ENCODE measurements at places on chromosomes 2 and 18.
A peak's percentile ranks its signal among the peaks of the same experiment; 100 is the strongest.

DNA sequence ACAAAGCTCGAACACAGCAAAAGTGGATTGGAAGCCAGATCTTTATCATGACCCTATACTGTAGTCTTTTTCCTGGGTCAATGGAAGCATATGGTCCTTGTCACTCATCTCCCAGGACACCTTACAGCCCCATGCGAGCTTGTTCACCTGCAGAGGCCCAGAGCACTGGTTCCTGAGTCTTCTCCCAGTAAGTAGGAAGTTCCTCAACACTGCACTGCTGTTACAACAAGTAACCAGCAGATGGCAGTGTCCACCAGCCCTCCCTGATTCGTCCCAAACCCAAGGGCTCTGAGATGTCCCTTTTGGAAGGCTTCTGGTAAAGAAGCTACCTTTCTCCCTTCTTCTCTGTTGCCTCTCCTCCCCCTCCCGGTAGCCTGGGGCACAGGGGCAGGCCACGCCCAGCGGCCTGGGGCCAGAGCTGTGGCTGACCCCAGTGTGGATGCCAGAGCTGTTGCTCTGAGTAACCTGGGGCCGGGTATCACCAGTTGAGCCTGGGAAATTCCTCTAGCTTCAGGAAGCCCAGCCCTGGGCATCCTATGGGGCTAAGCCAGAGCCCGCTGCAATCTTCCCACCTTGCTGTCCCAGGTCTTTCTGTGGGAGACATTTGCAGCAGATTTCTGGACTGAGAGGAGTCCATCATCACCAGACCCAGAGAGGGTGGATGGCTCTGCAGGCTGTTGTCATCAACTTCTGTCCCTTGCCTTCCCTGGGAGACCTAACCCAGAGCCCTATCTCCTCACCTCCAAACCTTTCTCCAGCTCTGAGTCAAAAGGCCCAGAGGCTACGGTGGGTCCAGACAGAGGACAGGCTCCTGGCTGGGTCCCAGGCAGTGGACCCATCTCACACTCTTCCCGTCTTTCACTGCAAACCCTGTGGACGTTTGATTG, 5.3 kb upstream of the GDF7 start:
- peak; percentile 61 for DNase-seq

- DNase-seq = no peak
These were observed 1.5 kb upstream of the OSGEPL1 start for GRCh38 chr2:189763908-189764661.

- DNase-seq = no peak
These were observed 562 bp downstream of the TWSG1 start for GRCh38 chr18:9334973-9335696.

GRCh38 chr2:154696369-154696768, 2.1 kb upstream of the KCNJ3 start:
- no peak for DNase-seq

DNA sequence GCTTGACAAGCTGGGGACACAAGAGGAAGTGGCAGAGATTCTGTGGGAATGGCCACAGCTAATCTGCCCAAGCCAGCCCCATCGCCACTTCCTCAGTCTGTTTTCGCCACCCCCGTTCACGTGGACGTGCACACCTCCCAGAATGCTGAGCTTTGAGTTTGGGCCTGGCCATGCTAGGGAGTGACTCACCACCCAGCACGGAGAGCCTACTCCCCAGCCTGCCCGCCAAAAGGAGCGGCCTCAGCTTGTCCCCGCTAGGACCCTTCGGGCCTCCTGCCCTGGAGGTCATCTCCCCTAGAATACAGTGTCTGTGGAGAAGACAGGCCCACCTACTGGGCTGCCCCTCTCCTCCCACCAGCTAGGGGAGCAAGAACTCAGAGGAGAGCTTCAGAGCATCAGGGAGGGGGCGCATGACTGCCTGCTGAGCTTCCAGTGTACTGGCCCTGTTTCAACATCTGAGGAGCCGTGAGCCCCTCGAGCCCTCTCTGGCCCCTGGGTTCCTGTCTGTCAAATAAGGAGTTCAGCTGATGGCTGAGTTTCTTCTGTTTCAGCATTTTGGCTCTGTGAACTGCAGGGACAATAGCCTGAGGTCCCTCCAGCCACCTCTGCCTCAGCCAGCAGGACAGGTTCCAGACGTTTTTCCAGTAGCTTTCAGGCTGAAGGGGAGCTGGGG, 5.1 kb downstream of the SLC35F6 start:
- DNase-seq = peak; percentile 50

DNA sequence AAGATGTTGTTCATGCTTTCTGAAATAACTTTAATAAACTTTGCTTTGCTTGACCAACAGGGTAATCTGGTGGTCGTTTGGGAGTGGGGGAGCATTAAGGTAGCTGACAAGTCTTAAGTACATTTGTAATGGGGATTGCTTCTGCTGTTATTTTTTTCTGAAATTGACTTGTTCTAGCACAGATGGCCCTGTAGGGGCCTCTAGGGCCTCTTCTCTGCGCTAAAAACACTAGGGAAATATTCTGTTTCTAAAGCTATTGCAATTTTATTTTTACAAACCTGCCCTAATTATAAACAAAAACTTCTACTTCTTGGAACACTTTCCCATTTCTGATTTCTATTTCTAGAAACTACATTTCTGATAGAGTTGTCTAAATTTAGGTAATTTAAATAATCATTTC, 191.3 kb upstream of the KCNJ3 start:
- no peak for DNase-seq

- no peak for DNase-seq
These were observed 78.6 kb downstream of the EFEMP1 start for GRCh38 chr2:55844986-55845385.

GRCh38 chr2:79103214-79103613, 15.4 kb upstream of the REG1B start:
- no peak for DNase-seq

DNA sequence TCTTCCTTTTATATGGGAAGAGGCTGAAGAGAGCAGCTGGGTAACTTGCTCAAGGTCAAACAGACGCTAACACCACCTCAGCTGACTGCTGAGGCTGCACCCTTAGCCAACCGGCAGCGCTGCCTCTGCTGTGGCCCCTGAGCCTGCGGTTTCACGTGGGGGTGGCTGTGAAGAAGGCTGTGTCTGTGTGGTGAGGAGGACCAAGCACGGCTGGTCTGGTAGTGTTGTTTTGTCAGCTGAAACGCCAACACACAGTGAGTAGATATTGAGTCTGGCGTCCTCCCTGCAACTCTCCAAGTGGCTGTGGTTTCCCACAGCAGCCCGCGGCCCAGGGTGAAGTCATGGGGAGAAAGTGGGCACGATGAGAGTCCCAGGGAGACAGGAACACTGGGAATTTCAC, 69.6 kb downstream of the THNSL2 start:
- no peak for DNase-seq

- no peak for DNase-seq
These were observed 89.1 kb upstream of the GCFC2 start for GRCh38 chr2:75799859-75800258.

- no peak for DNase-seq
These were observed 30.3 kb downstream of the C2orf42 start for GRCh38 chr2:70160545-70160944.

DNA sequence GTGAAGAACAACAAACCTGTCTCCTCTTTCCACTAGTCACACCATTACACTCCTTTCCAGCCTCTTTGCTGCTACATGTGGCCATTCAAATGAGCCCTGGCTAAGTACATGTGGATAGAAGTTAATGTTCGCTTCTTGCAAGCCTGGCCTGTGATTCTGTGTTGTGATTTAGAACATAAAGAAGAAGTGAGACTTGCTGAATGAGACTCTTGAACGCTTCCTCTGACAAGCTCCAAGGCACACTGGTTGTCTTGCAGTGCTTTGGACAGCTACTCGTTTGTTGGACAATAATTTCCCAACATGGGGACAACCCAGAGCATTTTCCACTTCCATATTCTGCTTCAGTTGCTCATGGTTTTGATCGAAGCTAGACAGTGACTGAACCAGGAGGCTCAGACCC, 57.3 kb downstream of the CCDC74A start:
- DNase-seq = no peak

GRCh38 chr2:96356889-96357288, 21.3 kb downstream of the NCAPH start:
- DNase-seq = no peak

- DNase-seq = no peak
These were observed 44.7 kb upstream of the INHBB start for GRCh38 chr2:120301284-120301683.

GRCh38 chr2:28424799-28425463, 32.3 kb downstream of the FOSL2 start:
- no peak for DNase-seq

DNA sequence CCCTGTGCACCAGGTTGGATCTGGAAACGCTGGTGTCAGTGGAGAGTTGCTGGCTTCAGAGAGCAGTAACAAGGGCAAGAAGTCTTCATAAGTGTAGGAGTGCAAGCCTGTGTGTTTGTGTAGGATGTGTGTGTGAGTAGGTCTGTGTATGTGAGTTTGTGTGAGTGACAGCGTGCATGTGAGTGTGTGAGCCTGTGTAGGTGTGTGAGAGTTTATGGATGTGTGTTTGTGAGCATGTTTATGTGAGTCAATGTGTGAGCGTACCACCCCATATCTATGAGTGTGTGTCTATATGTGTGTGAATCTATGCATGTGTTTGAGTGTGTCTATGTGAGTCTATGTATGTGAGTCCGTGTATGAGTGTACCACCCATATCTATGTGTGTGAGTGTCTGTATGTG, 86.5 kb upstream of the ATG16L1 start:
- DNase-seq = no peak

DNA sequence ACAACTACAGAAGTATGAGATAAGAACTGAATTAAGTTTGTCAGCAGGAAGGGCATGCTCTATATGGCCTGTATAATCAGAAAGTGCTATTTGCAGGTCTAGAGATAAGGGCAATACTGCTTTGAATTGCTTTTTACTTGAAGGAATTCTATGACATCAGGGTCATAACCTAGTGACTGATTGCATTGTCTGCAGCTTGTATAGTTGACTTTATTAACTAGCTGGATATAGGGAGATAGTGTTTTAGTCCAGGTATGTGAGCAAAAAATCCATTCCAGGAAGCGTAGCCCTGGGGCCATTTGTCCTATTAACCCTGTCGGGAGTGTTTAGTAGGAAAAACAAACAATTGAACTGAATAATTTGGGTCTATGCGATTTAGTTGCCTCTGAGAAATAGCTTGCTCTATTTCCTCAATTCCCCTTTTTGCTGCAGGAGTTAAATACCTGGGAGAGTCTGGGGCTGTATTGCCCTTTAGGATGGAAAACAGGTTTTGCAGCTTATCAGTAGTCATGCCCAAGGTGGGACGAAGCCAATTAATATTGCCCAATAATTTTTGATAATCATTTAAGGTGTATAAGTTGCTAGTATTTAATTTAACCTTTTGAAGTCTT, 30.0 kb downstream of the HTR2B start:
- no peak for DNase-seq

- DNase-seq = no peak
These were observed 261.9 kb upstream of the EPHA4 start for GRCh38 chr2:221833966-221834365.

GRCh38 chr2:192119536-192119935, 75.2 kb downstream of the TMEFF2 start:
- no peak for DNase-seq

GRCh38 chr18:14970027-14970426, 222.1 kb downstream of the ANKRD30B start:
- DNase-seq = no peak

DNA sequence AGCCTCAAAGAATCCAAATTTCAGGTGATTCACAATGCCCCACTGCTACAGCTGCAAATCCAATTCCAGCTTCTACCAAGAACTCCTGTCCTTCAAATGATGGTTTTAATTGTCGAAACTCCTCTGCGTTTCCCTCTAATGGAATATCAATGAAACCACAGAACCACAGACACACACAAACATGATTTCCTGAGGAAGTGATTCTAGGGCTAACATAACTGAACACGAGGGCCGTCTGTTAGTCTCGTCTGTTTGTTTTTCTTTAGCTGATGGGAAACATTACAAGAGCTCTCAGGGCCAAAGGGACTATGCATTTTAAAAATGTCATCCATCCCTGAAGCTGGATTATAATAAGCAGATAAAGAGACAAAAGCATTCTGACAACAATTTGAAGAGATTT, 59.4 kb downstream of the RNF152 start:
- no peak for DNase-seq

- no peak for DNase-seq
These were observed 33.0 kb upstream of the CCDC150 start for GRCh38 chr2:196606516-196606915.

DNA sequence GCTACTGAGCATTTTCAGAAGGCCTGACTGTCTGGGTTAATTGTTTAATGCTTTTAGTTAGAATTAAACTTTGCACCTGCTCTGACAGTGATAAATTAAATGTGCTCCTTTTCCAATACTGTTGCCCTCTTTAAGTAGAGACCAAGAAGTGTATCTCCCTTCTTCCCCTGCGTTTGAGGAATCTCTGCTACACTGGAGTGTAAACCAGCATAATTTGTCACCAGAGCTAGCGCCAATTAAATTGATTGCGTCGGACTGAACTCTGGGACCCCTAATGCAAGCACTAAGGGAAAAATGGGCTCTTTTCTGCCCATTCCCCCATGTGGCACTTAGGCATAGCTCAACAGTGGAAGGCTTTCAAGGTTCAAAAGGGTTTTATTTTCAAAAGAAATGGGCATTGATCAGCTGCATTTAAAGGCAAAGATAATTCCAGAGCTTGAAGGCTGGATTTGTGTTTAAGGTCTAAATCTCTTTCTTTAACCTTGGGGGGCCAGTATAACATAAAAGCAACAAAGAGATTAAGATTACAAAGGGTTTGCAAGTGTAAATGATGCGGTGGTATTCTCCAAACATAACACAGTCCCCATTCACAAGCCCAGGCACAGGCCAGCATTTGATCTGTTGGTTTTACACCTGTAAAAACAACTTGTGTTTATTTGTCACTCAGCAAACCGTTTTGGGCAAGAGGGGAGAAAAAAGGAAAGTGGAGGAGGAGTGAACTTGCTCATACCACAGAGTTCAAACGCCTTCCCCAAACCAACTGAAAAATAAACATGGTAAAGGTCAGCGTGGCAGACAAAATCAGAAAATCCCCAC, 427.6 kb downstream of the BCL11A start:
- DNase-seq = no peak

DNA sequence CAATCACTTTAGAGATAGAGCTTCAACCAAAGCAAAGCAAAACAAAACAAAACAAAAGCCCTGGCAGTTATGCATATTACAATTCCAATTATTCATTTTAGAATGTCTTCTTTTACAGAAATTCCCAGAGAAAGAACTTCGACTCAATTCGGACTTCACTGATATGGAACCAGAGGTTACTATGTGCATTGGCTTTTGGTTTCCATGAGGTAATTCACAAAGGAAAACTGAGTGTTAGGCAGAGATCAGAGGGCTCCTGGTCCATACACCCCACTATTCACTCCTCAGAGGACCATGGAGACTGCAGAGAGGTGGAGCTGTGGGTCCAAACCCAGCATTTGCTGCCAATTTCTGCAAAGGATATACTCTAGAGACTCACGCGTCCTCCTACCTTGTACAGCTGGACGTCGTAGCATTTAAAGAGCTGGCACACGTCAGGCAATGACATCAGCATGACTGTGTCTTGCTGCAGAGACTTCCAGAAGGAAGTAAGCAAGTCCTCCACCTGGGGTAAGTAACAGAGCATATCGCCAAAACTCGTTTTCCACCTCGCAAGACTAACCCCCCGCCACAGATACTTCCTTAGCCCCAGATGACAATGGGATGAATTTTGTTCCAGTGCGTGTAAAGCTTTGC, 31.3 kb upstream of the CREG2 start:
- DNase-seq = no peak
